ENCODE measurements at places on chromosomes 4 and X.

DNA sequence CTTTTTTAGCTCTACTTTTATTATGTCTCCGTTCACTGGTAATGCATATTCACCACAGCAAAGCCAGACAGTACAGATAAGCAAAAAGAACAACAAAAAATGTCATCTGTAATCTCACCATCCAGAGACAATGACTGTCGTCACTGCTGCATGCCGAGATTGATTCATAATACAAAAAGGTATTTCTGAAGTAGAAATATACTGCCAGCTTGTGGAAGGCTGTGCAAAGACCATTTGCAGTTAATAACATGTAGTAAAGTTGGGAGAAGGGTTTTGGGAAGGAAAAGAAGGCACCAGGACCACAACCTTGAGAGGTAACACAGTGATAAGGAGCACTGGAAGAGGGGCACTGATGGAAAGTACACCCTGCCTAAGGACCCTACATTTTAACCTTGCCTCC, 223.0 kb upstream of the ZIC3 start:
- no peak for DNase-seq

GRCh38 chrX:119686087-119686691, 6.8 kb downstream of the SEPTIN6 start:
- DNase-seq: no peak

DNA sequence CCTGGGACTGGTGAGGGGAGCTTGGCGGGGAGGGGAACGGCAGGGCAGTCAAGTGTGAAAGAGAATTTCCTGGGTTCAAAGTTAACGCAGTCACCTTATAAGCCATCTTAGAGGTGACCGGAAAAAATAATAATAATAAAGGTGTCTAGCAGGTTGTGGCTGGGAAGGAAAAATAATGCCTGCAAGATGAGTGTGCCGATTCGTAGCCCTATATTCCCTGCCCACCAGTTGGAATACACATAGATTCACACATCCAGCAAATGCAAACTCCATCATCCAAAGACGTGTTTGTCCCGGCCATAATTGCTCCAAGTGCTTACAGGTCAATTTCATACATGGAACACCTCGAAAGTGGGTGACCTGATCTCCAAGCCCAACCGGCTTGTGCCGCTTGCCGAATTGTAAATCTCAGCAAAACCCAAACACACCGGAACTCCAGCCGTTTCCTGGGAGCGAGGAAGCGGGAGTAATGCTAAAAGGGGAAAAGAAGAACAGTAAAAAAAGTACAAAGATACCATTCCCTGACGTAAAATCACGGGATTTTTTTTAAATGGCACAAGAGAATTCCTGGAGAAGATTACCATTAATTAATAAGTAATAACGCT, 1.3 kb upstream of the FAT1 start:
- no peak for DNase-seq

GRCh38 chr4:46886711-46887110, 22.3 kb downstream of the COX7B2 start:
- DNase-seq: no peak

GRCh38 chr4:37393889-37394288, 149.3 kb downstream of the NWD2 start:
- no peak for DNase-seq
